Endodermal cell (in vitro differentiated cells): ENCODE measurements at places on chromosomes 2 and 18.
A peak's percentile ranks its signal among the peaks of the same experiment; 100 is the strongest.

- H3K4me1 ChIP-seq = no peaks in the 10 kb centered on the region
- H3K4me3 ChIP-seq = no peak overlapping the region
- peak overlapping the region; percentile 7 for H3K27ac ChIP-seq
- H3K27me3 ChIP-seq = no peaks in the 10 kb centered on the region
- peak; percentile 87 for DNase-seq
Measured at GRCh38 chr2:219576505-219577388, 4.6 kb downstream of the INHA start.

- no peaks in the 10 kb centered on the region for H3K36me3 ChIP-seq
- no peak overlapping the region for H3K27ac ChIP-seq
- no peak overlapping the region for H3K4me3 ChIP-seq
- H3K27me3 ChIP-seq = no peaks in the 10 kb centered on the region
- DNase-seq = no peak
Measured at GRCh38 chr18:31380912-31381311, 4.3 kb downstream of the DSG4 start.

DNA sequence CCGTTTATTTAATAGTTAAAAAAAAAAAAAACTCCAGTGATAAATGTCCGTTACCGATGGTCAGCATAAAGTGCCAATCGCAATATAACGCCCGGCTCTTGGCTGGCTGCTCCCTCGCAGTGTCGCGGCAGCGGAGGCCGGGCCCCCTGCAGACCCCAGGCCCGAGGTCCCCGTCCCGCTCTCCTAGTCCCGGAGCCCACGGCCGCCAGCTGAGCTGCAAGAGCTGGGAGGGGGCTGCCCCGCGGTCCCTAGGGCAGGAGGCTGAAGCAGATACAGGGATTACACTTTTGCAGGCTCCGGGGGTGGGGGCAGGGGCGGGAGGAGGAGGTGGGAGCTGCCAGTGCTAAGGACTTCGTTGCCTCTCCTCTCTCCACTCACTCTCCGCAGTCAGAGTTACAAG lies 6.9 kb downstream of the OSR1 start:
- H3K4me1 ChIP-seq = peaks cover 3% of the 10 kb centered on the region
- peak overlapping the region; percentile 66 for H3K4me3 ChIP-seq
- H3K36me3 ChIP-seq = no peaks in the 10 kb centered on the region
- H3K27me3 ChIP-seq = peaks cover 86% of the 10 kb centered on the region

- DNase-seq = no peak
- H3K4me1 ChIP-seq = peaks cover 4% of the 10 kb centered on the region
- no peak overlapping the region for H3K27ac ChIP-seq
- peaks cover 19% of the 10 kb centered on the region for H3K36me3 ChIP-seq
- no peak overlapping the region for H3K4me3 ChIP-seq
Measured at GRCh38 chr2:25831746-25832449, 46.4 kb downstream of the ASXL2 start.

DNA sequence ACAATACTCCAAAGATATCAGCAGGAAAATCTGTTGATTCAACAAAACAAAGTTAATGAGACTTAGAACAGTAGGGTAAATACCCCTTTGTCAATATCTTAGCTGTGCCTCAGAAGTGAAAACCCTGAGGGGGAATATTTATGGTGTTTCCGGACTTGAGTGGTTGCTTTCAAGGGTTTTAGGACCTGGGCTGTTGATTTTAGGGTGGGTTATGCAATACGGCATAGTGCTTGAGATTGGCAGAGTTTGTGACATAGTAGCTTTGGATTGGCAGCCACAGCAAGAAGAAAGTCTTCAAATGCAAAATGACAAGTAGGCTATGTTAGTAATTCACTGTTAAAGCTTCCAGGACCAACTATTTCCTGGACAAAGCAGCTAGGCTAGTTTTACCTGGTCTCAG lies 826.3 kb upstream of the CDH2 start:
- peaks cover 8% of the 10 kb centered on the region for H3K36me3 ChIP-seq
- H3K4me1 ChIP-seq = peaks cover 19% of the 10 kb centered on the region
- H3K4me3 ChIP-seq = no peak overlapping the region
- no peak for DNase-seq
- H3K27me3 ChIP-seq = no peaks in the 10 kb centered on the region

DNA sequence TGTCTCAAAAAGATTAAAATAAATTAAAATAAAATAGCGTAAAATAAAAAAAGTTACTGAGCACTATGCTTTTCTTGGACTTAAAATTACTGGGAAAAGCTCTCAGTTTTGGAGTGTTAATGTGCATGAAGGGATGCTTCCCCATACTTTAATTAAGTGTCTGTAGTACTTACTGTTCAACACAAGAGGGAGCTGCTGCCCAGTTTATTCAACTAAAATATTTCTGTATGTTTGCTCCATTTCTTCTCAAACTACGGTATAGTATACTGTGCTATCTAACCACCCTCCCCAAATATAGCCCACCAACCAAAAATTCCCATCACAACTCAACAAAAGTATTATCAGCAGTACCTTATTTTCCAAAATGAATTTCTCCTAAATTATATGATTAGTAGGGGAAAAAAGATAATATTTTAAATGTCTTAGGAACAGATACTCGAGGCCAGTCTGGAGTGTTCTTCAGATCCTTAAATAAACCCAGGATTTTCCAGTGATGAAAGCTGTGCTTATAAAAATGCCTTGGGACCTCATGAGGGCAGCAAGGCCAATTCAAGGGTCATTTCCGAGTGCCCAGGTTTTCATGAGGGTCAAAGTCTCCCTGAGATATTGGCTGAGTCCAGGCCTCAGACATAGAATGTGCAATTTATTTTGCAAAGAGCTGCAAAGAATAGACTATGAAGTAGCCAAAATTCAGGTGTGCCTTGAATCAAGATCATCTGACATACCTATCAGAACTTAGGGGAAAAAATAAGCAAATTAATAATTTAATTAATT lies 64.1 kb downstream of the CHRNA1 start:
- H3K36me3 ChIP-seq = no peaks in the 10 kb centered on the region
- H3K27ac ChIP-seq = no peak overlapping the region
- peaks cover 3% of the 10 kb centered on the region for H3K4me1 ChIP-seq
- DNase-seq = no peak
- H3K27me3 ChIP-seq = no peaks in the 10 kb centered on the region

- H3K4me3 ChIP-seq = no peak overlapping the region
- H3K36me3 ChIP-seq = no peaks in the 10 kb centered on the region
- H3K27me3 ChIP-seq = no peaks in the 10 kb centered on the region
- DNase-seq = no peak
Measured at GRCh38 chr2:11923935-11924334, 177.5 kb downstream of the LPIN1 start.

GRCh38 chr2:109727929-109728447 lies 66.1 kb upstream of the RGPD5 start:
- H3K4me1 ChIP-seq = no peaks in the 10 kb centered on the region
- no peak for DNase-seq
- H3K4me3 ChIP-seq = no peak overlapping the region
- no peak overlapping the region for H3K27ac ChIP-seq

DNA sequence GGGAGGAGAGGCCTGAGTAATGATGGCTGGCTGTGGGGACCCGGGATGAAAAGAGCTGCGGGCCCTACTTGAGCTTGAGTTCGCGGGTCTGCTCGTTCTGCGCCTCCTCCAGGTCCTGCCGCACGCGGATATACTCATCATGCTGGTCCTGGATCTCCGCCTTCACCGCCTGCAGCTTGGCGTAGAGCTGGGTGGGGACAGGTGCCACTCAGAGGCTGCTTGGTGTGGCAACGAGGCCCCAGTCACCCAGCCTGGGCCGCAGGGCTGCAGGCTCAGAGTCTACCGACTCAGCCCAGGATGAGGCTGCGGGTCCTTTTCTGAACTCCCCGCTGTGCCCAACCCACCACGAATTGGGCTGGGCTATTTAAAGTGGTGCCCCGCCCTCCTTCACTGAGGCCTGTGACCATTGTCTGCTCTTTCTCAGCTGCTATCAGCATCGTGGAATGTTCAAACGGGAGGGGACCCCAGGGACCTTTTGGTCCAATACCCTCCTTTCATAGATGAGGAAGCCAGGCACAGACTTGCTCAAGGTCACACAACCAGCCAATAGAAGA lies 28.0 kb downstream of the KIF3C start:
- no peaks in the 10 kb centered on the region for H3K4me1 ChIP-seq
- H3K27me3 ChIP-seq = no peaks in the 10 kb centered on the region
- peaks cover 8% of the 10 kb centered on the region for H3K36me3 ChIP-seq
- no peak overlapping the region for H3K27ac ChIP-seq
- H3K4me3 ChIP-seq = no peak overlapping the region

DNA sequence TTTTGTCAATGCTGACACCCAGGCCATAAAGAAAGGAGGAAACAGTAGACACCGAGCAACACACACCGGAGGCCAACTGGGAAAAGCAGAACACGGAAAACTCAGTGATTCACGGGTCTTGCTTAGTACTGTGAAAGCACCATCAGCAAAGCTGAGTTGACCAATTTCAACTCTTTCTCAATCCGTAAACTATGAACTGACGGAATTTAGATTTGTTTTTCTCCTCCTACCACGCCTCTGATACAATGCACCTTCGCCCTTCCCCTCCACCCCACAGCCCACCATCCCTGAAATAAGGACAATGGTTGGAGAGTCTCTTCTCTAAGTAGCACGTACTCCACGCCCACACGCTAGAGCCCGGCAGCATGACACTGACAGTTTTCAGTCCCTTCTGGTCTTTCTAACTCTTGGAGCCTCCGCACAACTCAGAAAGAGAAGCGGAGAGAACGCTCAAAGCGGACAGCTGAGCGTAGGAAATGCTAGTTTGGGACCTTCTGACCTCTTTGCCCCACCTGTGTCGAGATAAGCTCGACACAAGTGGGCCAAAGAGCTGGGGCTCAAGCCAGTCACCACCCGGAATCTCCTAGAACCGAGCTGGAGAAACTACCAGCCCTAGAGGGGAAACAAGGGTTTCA lies 669 bp downstream of the LNPK start:
- H3K36me3 ChIP-seq = no peaks in the 10 kb centered on the region
- peak overlapping the region; percentile 94 for H3K4me3 ChIP-seq
- H3K27ac ChIP-seq = peak overlapping the region; percentile 58
- no peaks in the 10 kb centered on the region for H3K4me1 ChIP-seq

- H3K4me3 ChIP-seq = no peak overlapping the region
- DNase-seq = no peak
- H3K27me3 ChIP-seq = no peaks in the 10 kb centered on the region
- no peaks in the 10 kb centered on the region for H3K36me3 ChIP-seq
Measured at GRCh38 chr2:147989809-147990403, 30.6 kb downstream of the ORC4 start.

DNA sequence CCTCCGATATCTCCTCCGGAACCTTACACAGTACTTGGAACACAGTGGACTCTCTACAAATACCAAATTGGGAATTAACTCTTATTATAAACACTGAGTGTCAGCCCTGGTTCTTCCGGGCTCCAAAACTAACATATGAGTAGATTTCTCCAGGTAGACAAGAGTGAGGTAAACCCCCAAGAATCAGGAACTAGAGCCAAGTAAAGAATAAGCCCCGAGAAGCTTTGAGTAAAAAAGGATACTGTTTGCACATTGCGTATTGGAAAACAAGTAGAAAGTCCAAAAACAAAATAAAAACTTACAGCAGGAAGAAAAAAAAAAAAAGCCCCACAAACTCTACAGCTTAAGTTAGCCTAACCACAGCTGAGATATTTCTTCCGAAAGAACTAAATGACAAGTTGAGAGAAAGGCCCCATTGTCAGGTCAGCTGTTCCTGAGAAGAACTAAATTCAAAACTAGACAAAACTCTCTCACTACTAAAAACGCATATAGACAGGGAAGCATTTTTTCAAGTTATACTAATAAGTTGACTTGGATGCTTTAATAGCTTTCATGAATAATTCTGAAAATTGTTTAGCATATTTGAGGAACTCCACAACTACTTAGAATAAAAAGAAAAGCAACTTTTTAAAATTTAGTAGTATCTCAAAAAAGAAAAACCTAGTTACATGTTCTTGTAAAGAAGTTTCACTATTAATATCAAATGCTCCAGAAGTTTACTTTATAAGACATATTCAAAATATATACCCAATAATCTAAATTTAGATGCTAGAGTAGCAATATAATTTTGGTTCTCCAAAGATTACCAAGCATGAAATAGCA lies 4.3 kb upstream of the HAAO start:
- no peaks in the 10 kb centered on the region for H3K36me3 ChIP-seq
- peaks cover 45% of the 10 kb centered on the region for H3K27me3 ChIP-seq
- no peak overlapping the region for H3K27ac ChIP-seq
- no peak overlapping the region for H3K4me3 ChIP-seq
- no peak for DNase-seq

GRCh38 chr18:13377496-13377895 lies 158.9 kb downstream of the LDLRAD4 start:
- H3K4me3 ChIP-seq = no peak overlapping the region
- DNase-seq = peak; percentile 30
- H3K36me3 ChIP-seq = no peaks in the 10 kb centered on the region
- H3K27me3 ChIP-seq = no peaks in the 10 kb centered on the region

- no peaks in the 10 kb centered on the region for H3K36me3 ChIP-seq
- no peak for DNase-seq
- H3K4me1 ChIP-seq = no peaks in the 10 kb centered on the region
- no peak overlapping the region for H3K4me3 ChIP-seq
- H3K27me3 ChIP-seq = no peaks in the 10 kb centered on the region
Measured at GRCh38 chr2:235212501-235213158, 260.8 kb downstream of the SH3BP4 start.

DNA sequence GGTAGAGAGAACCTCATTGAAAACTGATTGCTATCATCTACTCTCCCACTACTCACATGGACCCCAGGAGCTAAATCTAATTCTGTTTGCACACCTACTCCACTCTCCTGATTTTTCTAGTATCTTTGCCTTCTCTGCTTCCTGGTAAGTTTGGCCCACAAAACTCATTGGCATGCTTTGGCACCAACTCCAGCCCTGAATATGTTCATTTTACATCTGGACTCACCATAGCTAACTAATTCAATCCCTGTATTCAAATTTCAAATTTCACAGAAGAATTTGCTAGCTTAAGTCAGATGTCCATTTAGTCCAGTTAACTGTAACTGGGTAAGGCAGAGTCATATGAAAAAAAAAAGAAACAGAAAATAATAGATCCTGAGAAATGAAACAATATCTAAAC lies 442.1 kb downstream of the SUCLG1 start:
- no peaks in the 10 kb centered on the region for H3K27me3 ChIP-seq
- no peak overlapping the region for H3K4me3 ChIP-seq
- DNase-seq = no peak
- H3K27ac ChIP-seq = no peak overlapping the region
- no peaks in the 10 kb centered on the region for H3K4me1 ChIP-seq

DNA sequence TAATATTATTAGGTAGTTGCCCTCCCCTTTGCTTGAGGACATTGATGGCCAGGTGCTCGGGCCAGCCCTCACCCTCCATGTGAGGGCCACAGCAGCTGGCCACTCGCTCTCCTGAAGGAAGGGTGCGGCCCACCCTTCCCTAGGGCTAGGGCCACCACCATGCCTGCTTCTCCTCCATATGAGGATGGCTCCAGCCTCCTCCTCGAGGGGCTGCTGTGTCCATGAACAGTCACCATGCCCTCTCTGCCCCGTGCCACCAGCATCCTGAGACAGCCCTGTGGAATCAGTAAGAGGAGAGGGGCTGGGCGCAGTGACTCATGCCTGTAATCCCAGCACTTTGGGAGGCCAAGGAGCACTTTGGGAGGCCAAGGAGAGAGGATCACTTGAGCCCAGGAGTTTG lies 2.4 kb downstream of the GPR17 start:
- H3K4me1 ChIP-seq = no peaks in the 10 kb centered on the region
- H3K27ac ChIP-seq = no peak overlapping the region
- no peak overlapping the region for H3K4me3 ChIP-seq
- DNase-seq = no peak
- H3K27me3 ChIP-seq = no peaks in the 10 kb centered on the region
- no peaks in the 10 kb centered on the region for H3K36me3 ChIP-seq
